Osteoblast (primary cell): ENCODE measurements at places on chromosomes 7 and 10. TPM values are rescaled to one million over a fixed set of nuclear protein-coding genes. Genes with fewer than 3 reads are reported as not detected.

GRCh38 chr7:4725014-4725849 lies 43.1 kb downstream of the FOXK1 start:
- H3K4me3 ChIP-seq = peak overlapping the region; percentile 80
- no peaks in the 10 kb centered on the region for H3K27me3 ChIP-seq
- DNase-seq = peak; percentile 99
- H3K4me1 ChIP-seq = peaks cover 9% of the 10 kb centered on the region
- peak overlapping the region; percentile 85 for H3K27ac ChIP-seq

DNA sequence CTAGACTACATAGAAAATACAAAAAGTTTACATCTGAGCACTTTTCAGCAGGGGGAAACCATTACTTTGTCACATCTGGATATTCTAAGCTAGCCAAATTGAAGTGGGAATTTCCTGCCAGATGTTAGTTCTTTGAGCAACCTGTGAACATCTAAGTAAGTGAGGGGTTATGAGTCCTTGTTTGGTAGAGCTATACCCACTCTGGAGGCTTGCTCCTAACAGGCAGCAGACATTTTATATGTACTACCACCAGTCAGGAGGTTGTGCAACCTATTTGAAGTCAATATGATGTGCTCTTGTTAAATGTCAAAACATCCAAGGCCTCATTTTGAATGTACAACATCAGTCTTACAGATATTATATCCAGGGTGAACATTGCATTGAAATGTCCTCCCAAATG lies 143.3 kb upstream of the KAT6B start:
- H3K4me1 ChIP-seq = no peaks in the 10 kb centered on the region
- H3K36me3 ChIP-seq = no peaks in the 10 kb centered on the region
- no peak for DNase-seq
- no peak overlapping the region for H3K4me3 ChIP-seq
- no peaks in the 10 kb centered on the region for H3K27me3 ChIP-seq
- H3K27ac ChIP-seq = no peak overlapping the region

DNA sequence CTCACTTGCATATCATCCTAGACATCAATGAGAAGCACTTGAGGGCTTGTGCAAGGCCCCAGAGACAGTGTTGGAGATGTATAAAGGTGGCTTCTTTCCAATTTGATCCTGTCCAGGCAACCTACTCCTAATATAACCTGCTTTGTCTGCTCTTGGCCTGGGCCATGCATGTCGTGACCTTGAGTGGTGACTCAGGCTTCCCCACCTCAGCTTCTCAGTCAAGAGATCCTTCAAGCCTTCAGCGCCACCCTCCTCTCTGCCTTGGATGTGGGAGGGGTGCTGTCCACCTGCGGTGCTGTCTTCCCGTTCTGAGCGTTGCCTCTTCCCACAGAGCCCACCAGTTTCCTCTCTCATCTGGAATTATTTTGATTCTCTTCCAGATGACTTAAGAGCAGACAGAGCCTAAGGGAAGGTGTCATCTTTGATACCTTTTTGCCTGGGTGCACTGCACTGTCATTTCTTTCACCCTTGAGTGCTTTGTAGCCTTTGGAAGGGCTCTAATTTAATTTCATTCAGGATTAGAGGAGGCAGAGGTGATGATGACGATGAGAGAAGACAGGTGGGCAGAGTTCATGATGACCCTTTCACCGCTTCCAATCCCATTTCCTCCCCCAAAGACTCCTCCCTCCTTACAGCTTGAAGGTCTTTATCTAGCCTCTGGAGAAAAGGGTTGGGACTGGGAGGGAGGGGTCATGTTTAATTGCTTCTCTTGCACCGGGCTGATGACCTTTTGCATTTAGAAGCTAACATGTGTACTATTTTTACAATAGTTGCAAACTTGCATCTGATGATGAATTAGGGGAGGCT lies 6.9 kb downstream of the LSMEM1 start:
- H3K27me3 ChIP-seq = no peaks in the 10 kb centered on the region
- no peak overlapping the region for H3K4me3 ChIP-seq
- peaks cover 15% of the 10 kb centered on the region for H3K4me1 ChIP-seq
- no peak overlapping the region for H3K27ac ChIP-seq

- H3K36me3 ChIP-seq = no peaks in the 10 kb centered on the region
- H3K4me3 ChIP-seq = no peak overlapping the region
- H3K27me3 ChIP-seq = no peaks in the 10 kb centered on the region
- H3K4me1 ChIP-seq = peaks cover 13% of the 10 kb centered on the region
These were observed 17.3 kb downstream of the ZNF775 start for GRCh38 chr7:150396426-150396825.

DNA sequence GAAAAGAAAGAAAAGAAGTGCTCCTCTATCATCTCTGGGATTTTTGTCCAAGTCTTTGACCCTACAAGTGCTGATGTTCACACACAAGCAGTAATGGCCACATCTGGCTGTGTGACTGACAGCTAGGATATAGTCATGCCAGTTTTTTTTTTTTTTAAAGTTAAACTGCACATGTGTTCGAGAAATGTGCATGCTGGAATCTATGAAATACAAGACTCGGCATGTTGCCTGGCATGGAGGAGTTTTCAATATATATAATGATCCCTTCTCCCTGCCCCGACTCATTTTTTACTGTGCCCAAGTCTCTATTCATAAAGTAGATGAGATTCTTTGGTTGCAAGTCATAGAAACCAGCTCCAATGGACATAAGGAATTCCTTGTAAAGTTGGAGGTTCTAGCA lies 60.4 kb upstream of the FGFR2 start:
- H3K4me1 ChIP-seq = no peaks in the 10 kb centered on the region
- H3K36me3 ChIP-seq = no peaks in the 10 kb centered on the region
- no peak overlapping the region for H3K27ac ChIP-seq
- no peak overlapping the region for H3K4me3 ChIP-seq
- no peaks in the 10 kb centered on the region for H3K27me3 ChIP-seq
- no peak for DNase-seq

- no peaks in the 10 kb centered on the region for H3K4me1 ChIP-seq
- DNase-seq = no peak
- H3K4me3 ChIP-seq = no peak overlapping the region
- no peaks in the 10 kb centered on the region for H3K27me3 ChIP-seq
- no peak overlapping the region for H3K27ac ChIP-seq
These were observed 23.5 kb downstream of the TRIM24 start for GRCh38 chr7:138483531-138483930.

The DYNC1I1 gene
- total RNA-seq = 2.2 and 2.9 TPM in 2 replicates
